Activated B cell treated with CpG ODN at 0.5 μM for 24 hours (primary cell): ENCODE measurements at places on chromosomes 2 and 18. TPM values are rescaled to one million over a fixed set of nuclear protein-coding genes. Genes with fewer than 3 reads are reported as not detected.

Gene BBS5
- total RNA-seq, result 2.3 and 2.8 TPM in 2 replicates

Gene NT5C1B
- total RNA-seq, result not detected in 2 replicates

Gene CDKL4
- 0.24 TPM in 1 of 2 replicates, not detected in the other for total RNA-seq

Gene TTR
- not detected in 2 replicates for total RNA-seq

GRCh38 chr2:144004742-144005141 is 515.2 kb downstream of the ZEB2 start:
- DNase-seq, result no peak

DNA sequence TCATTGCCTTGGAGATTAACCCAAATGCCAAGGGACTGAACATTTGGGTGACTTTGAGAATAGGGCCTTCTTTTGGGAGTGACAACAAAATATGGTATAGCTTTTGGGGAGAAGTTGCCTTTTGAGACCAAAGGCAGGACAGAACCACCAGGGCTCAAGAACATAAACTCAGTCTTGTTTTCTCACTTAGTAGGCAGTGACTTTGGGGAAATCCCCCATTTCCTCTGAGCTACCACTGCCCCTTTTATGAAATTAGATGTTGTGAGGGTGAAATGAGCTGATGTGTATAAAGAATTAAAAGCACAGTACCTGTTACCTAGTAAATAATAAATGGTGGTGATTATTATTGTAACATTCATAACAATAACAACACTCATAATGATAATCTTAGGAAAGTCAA is 36.5 kb downstream of the GPD2 start:
- DNase-seq, result no peak

DNA sequence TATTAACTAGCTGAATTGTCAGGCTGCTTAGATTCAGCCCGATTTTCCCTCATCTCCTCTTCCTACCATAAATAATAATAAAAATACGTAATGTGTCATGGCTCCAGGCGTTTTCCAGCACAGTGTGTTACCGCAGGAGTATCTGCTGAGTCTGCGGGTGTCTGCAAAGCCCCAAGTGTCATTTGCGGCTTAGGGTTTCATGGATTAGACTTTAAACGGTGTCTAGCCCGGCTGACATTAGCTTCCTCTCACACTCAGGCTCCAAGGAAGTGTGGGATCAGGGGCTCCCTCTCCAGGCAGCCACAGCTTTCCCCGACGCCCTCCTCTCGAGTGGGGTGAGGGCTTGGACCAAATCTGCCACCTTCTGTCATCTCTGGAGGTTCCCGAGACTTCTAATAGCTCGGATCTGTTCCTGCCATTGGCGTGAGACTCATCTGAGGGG is 14.1 kb upstream of the HOXD1 start:
- no peak for DNase-seq

DNA sequence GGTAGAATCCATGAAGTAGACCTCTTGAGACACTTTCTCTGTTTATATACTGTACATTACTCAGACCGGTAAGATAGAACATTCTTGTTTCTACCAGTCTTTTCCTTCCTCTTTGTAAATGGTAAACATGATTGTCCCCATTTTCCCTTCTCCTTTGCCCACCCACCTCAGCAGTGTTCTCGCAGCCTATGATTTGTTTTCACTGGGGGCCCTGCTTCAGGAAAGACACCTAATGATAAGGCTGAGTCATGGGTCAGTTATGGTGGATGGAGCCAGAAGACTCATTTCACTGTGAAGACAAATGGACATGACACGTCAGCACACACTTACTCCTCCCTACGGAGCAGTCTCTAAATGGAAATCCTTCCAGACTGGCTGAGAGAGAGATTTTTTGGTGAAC is 23.7 kb downstream of the CENPO start:
- no peak for DNase-seq

DNA sequence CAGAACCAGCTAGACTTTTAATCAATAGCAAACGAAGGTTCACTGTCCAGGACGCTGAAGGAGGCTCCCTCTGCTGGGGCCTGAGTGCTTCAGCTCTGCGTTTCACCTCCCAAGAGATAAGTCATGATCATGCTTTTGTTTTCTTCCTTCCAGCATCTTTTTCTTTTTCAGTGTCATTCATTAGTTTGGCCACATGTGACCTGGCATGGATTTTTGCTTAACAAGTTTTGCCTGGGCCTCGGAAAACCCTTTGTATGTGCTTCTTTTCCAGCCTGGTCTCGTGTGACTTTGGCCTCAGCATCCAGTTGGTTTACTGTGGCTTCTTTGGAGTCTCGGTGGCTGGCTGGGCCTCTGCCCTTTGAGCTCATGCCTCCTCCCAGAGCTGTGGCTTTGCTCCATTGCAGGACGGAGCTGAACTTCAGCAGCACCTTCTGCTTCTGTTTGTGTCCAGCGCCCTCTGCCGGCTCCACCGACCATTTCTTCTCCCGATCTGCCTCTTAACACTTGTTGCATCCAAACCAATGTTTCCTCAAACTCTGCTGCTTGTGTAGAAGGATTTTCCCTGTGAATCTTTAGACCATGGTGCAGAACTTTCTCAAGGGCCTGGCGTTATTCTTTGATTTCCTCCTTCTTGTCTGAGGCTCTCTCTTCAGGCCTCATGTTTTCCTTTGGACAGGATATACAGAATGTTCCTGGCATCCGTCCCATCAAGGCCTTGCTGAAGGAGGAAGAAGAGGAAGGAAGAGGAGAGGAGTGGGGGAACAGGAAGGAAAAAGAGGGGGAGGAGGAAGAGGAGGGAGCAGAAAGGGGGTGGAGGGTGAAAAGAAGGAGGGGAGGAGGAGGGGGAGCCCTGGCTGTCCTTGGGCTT is 23.6 kb upstream of the HES6 start:
- DNase-seq, result peak; percentile 53
